Placental pericyte (primary cell): ENCODE measurements at places on chromosomes 7 and 10. TPM values are rescaled to one million over a fixed set of nuclear protein-coding genes. Genes with fewer than 3 reads are reported as not detected.

Gene ZNF273
- total RNA-seq, result 0.88 and 4.6 TPM in 2 replicates

Gene CALHM3
- not detected in 2 replicates for total RNA-seq

Gene KCNMA1
- 51.0 and 54.7 TPM in 2 replicates for total RNA-seq

Gene COL1A2
- total RNA-seq, result 2,752 and 5,307 TPM in 2 replicates

Gene CSGALNACT2
- 30.1 and 33.0 TPM in 2 replicates for total RNA-seq

Gene RBP3
- under 0.01 TPM in 1 of 2 replicates, not detected in the other for total RNA-seq

Gene TMEM196
- total RNA-seq, result not detected in 2 replicates

Gene TUBAL3
- not detected in 2 replicates for total RNA-seq

Gene SPDYE16
- total RNA-seq, result not detected in 2 replicates

Gene CRTAC1
- not detected in 2 replicates for total RNA-seq
